ENCODE measurements at places on chromosomes 2 and 18.

GRCh38 chr2:7744827-7745226 lies 827.6 kb downstream of the RNF144A start:
- DNase-seq = no peak

GRCh38 chr2:196410008-196410407 lies 229.5 kb upstream of the CCDC150 start:
- no peak for DNase-seq

DNA sequence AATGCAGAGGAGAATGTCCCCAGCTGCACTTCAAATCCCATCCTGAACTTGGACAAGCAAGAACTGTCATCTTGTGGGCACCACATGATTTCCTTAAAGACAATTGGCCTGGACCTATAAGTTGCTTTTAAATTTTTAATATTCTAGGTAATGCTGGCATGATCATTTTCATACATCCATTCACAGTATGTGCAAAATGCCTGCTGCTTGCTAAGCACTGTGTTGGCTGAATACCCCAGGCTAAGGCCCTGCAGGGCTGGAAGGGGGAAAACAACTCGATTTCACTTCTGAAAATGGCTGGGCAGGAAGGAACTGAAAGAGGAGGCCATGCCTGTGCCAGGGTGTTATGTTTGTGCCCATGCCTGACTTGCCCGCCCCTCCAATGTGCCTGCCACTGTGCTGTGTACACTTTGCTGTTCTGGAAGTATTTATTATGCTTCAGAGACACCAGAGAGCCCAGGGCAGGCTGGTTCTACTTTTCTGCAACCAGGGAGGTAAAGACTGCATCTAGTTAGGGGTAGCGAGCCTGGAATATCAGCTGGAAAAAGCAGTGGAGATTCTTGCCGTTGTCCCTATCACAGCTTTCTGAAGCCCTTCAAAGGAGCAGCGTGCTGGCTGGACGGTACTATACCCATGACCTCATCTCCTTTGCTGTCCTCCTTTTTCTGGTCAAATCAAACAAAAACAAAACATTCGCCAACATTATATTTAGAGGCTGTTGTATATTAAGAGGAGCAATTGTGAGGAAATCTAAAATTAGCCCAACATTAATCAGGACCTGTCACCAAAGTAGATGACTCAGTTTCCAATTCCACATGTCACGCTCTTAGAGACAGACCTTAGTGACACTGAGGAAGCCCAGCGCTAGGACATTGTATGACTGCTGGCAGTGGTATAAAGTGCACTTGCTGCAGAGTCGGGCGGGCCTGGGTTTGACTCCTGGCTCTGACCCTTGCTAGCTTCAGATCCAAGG lies 158.1 kb downstream of the DDX1 start:
- DNase-seq = no peak

GRCh38 chr2:20781656-20782265 lies 41.1 kb downstream of the LDAH start:
- DNase-seq = no peak

GRCh38 chr2:203484266-203485112 lies 50.6 kb downstream of the RAPH1 start:
- no peak for DNase-seq

- no peak for DNase-seq
These were observed 126.7 kb downstream of the OSBPL1A start for GRCh38 chr18:24270937-24271380.

GRCh38 chr18:4817665-4818064 lies 362.6 kb upstream of the DLGAP1 start:
- no peak for DNase-seq

DNA sequence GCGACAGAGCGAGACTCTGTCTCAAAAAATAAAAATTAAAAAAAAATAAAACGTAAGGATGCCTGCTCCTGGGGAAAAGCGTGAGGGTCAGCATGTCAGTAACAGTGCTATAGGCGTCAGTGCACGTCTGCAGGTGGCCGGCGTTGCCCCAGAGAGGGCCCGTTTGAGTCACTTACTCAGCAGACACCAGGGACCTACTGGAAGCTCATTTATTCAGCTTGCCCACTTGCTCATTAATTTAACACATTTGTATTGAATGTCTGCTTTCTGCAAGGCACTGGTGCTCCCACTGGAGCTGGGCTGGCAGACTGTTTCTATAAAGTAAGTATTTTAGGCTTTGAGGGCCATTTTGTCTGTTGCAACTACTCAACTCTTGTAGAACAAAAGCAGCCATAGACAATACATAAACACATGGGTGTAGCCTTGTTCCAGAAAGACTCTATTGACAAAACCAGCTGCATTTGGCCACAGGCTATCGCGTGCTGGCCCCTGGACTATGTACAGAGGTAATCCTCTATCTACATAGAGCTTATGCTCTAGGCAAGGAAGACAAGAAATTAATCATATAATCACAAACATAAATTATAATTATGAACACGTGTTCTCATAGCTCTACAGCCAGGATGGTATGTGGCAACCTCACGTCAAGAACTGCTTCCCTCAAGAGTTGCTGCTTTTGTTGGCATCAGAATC lies 73.2 kb downstream of the KLHL29 start:
- no peak for DNase-seq

DNA sequence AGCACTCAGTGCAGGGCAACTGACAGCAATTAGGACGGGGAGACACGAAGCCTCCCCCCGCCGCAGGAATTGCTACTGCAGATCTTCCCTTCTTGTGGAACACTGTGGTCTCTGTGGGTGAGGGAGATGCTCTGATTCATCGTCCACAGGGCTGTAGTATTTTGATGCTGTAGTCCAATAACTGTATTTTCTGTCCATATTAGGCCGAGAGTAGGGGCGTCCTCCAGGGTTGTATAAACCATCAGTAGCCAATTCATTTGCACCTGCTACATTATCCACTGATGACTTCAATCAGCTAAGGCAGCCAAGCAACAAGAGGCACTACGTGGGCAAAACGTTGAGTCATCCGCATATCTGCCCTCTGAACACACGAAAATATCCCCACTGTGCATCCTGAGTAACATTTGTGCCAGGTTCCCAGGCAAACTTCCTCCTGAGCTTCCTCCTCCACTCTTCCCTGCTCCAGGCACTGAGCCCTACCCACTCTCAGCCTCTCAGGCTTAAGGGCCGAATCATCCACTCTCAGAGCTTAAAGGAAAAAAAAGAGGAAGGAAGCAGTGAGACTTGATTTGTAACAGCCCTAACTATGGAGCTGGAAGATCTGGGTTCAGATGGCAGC lies 62.1 kb downstream of the LBH start:
- DNase-seq = no peak

DNA sequence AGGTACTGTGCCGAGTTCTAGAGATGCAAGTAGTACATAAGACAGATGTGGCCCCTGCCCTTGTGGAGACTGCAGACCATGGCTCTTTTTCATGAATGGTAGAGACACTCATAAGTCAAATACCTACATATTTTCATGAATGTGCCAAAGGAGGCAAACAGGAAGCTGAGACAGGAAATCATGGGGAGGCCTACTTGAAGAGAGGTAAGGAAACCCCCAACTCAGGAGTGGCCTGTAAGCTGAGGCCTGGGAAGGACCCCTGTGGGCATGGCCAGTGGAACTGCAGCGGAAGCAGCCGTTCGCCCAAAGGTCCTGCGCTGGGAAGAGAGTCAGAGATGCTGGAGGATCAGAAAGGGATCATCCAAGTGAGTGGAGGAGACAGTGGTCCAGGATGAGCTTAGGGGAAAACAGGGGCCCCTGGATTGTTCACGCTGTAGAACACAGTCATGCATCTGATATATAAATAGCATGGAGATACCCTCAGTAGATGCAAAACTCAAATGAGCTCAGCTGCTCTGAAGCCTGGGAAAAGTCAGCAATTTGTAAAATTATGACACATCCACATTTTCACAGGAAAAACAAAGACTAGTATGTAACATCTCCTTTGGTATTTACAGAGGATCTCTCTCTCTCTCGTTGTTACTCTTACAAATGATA lies 228.9 kb downstream of the NEDD4L start:
- DNase-seq = no peak
